Stimulated activated CD4-positive, alpha-beta T cell treated with anti-CD3 and anti-CD28 coated beads, Interleukin-4, amount 100 ng/mL, for 48 hours (primary cell): ENCODE measurements at places on chromosomes 3 and 15.
A peak's percentile ranks its signal among the peaks of the same experiment; 100 is the strongest.

DNA sequence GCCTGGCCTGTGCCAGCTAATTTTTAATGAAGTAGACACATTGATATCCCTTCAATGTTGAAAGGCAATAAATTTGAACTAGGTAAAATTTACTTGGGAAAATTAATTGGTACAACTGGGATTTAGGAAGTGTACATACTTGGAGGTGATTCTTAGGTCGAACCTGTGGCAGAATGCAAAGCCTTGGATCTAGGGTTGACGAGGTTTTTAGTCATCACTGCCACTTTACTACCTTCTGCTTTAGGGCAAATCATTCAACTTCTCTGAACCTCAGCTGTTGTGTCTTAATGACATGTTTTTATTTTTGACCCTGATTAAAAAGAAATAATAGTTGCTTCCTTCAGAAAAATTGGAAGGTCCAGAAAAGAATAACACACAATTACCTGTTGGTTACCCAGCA is 2.5 kb downstream of the APPL1 start:
- no peak for DNase-seq

DNA sequence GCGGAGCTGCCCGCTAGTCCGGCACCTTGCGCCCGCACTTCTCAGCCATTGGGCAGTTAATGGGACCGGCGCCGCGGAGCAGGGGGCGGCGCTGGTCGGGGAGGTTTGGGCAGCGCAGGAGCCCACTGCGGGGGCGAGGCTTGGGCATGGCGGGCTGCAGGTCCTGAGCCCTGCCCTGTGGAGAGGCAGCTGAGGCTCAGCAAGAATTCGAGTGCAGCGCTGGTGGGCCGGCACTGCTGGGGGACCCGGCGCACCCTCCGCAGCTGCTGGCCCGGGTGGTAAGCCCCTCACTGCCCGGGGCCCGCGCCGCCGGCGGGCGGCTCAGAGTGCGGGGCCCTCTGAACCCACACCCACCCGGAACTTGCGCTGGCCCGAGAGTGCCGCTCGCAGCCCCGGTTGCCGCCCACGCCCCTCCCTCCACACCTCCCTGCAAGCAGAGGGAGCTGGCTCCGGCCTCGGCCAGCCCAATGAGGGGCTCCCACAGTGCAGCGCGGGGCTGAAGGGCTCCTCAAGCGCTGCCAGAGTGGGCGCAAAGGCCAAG is 835.0 kb downstream of the TBL1XR1 start:
- no peak for DNase-seq

DNA sequence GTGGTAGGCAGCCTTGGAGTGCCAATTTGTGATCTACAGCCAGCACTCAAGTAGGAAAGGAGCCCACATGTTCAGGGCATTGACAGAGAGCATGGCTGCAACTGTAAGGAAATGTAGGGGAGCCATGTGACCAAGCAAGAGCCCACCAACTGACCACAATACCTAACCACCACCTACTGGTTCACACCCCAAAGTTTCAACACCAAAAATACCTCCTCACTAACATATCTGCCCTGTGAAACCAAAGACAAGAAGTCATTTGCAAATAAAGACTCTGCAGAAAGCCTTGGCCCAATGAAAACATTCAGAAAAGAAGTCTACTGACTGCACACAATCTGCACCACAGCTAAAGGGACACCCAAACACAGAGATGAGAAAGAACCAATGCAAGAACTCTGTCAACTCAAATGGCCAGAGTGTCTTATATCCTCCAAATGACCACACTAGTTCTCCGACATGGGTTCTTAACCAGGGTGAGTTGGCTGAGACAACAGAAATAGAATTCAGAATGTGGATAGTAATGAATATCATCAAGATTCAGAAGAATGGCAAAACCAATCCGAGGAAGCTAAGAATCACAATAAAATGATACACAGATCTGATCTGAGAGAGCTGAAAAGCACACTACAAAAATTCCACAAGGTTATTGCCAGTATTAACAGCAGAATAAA is 40.6 kb downstream of the SLC9C1 start:
- no peak for DNase-seq

DNA sequence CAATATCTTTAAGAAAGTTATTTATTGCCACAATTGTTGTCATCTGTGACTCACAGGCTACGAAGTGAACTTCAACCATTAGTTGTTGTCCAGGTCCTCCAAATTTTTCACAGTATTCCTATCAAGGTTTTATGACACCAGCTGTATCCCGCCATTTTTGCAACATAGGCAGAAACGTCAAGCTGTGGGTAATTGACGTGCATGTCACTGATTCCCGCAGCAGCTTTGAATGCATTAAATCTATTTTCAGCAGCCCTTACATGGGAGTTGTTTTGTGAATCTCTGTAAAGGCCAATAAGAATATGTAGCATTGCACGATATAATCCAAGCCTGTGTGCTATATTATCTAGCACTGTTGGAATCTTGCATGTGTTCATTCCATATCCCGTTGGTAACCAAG is 109.1 kb upstream of the TOPAZ1 start:
- no peak for DNase-seq

GRCh38 chr3:71955240-71956068 is 170.5 kb upstream of the PROK2 start:
- peak; percentile 9 for DNase-seq

DNA sequence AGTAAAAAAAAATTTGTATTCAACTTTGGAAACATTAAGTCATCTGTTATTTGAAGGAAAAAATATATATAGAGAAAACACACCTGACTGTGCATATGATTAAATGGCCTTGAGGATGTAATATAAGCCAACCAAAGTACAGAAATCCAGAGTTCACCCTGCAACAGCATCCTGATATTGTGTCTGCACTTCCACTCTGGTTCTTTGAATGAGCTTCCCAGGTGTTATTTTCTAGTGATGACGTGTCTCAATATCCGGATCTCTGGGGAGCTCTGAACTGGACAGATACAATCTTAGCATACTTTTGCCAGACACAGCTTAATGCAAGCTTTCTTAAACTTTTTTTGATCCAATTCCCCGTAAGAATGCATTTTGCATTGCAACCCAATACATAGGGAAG is 19.5 kb upstream of the PIK3CB start:
- DNase-seq = no peak

DNA sequence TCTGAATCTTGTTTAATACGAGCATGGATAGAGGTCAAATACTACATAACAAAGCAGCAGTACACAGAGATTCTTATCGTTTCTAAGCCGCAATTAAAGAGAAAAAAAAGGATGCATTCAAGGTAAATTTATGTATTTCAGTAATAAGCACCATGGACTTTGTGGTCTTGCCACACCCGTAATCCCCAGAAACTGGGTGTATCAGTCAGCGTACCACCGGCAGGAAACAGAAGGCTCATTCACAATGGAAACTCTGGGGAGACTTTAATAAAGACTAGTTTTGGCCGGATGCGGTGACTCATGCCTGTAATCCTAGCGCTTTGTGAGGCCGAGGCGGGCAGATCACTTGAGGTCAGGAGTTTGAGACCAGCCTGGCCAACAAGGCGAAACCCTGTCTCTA is 81.9 kb upstream of the ZNF280D start:
- no peak for DNase-seq
